Activated T-cell treated with anti-CD3 and anti-CD28 coated beads for 48 hours (primary cell): ENCODE measurements at places on chromosomes 13 and 19.
A peak's percentile ranks its signal among the peaks of the same experiment; 100 is the strongest.

DNA sequence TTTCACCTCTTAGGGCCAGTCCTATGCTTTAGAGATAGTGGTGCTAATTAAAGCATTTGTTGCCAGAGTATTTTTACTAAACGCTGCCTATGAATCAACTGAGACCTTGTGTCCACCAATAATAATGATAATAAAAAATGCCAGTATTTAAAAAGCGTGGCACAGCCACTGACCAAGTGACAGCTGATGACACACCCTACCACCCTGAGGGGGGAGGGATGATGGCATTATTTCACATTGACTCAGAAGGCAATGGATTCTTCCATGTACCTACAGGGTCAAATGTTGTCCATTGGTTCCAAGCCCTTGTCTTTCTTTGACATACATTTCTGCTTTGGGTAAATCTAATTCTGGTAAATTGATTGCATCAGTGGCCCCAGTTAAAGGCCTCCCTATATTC lies 384.4 kb downstream of the DLEU7 start:
- DNase-seq = no peak

DNA sequence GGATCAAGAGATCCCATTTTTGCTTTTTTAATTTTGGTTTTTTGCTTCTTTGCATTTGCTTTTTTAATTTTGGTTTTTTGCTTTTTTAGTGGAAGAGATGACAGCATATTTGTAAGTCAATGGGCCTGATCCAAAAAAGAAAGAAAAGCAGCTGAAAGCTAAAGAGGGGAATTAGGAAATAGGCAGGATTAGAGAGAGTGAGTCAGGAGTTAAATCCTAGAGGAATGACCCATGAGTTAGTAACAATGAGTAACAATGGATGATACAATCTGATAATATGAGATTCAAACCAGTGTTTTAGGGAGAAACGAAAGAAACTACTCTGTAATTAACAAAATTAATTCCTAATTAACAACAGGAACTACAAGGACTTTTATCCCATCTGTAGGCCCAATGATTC lies 111.2 kb upstream of the SGCG start:
- DNase-seq = no peak

DNA sequence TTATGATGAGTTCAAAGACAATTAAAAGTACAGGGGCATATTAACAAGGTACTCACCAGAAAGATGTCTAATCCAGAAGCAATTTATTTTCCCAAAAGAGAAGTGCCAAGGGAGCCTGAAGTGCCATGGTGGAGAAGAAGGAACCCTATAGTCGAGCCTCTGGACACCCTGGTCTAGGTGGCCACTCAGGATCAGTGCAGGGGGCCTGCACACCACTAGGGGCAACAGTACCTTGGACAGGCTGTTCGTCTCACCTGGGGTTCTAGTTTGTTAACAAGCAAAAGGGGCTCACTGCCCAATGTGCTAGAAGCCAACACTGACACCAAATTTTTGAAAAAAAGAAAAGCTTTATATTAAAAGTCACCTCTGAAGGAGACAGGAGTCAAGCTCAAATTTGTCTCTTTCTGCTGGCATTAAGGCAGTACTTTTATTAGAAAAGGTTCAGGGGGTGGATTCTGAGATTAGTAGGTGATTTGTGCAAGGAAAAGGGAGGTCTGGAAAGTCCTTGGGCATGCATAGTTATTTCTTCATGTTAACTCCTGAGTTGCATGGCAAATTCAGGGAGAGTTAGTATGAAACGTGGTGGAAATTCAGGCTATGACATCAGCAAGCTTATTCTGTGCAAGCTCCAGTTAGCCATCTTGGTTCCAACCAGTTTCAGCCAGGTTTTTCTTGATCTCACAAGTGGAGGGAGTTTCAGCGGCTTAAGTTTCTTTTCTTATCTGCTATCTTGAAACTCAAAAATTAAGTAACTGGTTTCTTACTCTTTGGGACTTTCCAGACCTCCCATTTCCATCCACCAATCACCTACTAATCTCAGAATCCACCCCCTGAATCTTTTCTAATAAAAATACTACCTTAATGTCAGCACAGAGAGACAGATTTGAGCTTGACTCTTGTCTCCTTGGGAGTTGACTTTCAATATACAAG lies 884 bp upstream of the CBY2 start:
- no peak for DNase-seq

DNA sequence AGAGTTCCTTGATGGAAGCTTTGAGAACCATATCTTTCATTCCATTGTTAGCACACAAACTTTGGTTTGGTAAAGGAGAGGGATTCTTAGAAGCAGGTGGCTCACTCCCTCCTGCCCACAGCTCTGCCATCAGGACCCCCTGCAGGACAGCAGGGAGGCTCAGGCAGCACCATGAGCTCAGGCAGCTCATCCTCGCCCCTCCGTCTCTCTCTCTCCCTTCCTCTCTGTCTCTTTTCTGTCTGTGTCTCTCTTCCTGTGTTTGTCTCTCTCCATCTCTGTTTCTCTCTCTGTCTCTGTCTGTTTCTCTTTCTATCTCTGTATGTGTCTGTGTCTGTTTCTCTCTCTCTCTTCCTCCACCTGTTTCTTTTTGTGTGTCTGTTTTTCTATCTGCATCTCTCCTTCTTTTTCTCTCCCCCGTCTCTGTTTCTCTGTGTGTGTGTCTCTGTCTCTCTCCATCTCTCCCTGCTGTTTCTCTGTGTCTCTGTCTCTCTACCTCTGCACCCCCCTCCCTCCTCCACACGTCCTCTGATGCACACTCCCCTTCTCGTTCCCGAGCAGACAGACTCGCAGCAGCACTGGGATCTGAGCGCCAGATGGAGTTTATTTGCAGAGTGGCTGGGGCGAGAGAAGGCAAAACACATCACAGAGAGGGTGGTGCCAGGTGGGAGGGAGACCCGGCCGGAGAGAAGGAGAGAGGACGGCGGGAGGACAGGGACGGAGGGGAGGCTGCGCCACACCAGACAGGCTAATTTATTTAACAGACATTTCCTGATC lies 8.7 kb downstream of the SBK2 start:
- no peak for DNase-seq

- no peak for DNase-seq
Observed at GRCh38 chr19:48686088-48686487, 9.7 kb upstream of the FUT2 start.

GRCh38 chr13:20363172-20363571 lies 131.1 kb upstream of the GJB6 start:
- DNase-seq = no peak

DNA sequence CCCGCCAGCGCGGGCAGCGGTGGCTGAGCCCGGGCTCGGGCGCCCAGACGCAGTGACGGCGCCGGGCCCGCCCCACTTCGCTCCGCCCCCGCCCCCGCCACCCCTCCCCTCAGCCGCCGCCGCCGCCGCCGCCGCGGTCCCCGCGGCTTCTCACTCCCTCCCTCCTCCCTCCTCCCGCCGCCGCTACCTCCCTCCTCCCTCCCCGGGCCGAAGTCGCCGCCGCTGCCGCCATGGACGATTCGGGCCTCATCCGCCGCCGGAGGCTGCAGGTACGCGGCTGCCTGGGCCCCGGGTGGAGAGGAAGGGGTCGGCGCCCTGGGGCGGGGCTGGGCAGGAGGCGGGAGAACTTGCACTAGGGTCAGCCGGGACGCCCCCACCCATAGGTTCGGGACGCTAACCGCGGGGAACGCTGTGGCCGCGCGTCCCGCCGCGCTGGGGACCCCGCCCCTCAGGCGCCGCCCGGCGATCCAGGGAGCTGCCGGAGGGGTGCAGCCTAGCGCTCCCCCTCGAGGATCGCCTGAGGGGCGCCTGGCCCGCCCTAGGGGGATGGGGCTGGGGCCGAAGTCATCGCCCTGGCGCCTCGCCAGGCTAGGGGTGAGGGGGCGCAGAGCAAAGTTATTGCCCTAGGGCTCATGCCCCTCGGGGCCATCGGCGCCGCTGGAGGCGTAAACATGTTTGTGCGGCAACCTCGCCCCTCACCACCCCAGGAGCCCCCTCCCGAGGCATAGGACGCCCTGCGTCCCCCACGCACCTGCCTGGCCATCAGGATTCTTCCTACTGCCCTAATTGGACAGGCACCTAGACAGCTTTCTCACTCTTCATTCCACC lies 427 bp downstream of the RTBDN start:
- peak; percentile 25 for DNase-seq

DNA sequence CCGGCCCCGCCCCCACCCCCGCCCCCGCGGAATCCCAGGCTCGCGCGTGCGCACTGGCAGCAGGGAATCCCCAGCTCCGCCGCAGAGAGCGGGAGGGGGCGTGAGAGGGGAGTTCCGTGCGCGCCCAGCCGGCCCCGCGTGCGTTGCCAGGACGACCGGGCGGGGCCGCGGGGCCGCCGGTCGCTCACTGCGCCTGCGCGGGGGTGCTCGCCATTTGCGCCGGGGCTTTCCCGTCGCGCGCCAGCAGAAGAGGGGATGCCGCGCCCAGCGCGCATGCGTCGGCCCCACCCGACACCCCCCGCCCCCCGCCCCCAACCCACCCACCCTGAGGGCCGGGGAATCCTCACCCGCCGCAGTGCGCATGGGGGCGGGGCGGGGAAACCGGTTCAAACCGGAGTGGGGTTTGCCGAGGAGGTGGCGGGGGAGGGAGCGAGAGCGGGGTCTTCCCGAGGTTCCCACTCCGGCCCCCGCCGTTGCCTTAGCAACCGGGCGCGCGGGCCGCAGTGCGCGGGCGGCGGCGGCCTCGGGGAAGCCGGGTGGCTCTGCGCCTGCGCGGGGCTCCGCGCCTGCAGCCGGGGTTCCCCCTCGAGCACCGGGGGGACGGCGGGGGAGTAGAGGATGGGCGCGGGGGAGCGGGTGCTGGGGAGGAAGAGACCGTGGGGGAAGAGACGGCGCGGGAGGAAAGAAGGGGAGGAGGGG lies 15.1 kb downstream of the CCDC124 start:
- DNase-seq = peak; percentile 98

DNA sequence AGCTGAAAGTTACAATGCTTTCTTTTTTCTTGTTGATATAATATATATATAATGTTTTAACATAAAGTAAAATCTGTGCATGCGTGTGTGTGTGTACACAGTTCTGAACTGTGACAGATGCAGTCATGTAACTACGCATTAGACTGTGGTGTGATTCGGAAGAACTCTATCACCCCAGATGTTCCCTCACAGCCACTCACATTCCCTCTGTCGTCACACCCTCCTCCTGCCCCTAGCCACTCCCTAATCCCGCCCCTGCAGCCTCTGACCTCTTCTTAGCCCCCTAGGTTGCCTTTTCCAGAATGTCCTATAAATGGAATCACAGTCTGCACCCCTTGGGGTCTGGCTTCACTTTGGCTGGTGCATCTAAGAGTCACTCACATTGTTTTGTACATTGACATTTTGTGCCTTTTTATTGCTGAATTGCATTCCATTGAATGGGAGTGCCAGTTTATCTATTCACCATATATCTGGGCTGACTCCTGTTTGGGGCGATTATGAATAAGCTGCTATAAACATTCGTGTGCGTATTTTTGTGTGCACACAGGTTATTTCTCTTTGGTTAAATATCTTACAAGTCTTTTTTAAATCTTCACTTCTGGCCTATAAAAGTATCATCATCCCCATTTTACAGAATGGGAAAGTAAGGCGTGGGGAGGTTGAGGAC lies 20.4 kb downstream of the DHRS12 start:
- DNase-seq = no peak

GRCh38 chr19:22901431-22902130 lies 69.5 kb downstream of the ZNF723 start:
- no peak for DNase-seq

DNA sequence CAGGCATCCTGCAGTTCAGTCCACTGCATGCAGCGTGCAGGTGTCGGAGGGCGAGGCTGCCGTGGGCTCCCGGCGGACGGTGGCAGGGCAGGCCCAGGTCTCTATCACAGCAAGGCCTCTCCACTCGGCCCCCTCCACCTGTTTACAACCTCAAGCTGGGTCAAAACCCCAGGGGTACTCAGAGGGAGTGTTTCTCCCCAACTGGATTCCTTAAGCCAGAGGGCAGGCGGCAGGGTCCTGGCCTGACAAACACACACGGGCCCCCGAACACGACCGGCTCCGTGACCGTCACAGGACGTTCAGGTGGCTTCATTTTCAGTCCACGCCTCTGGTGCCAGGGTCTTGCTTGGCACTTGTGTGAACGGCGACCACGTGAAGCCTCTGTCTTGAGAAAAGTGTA lies 23.5 kb downstream of the RASA3 start:
- no peak for DNase-seq

DNA sequence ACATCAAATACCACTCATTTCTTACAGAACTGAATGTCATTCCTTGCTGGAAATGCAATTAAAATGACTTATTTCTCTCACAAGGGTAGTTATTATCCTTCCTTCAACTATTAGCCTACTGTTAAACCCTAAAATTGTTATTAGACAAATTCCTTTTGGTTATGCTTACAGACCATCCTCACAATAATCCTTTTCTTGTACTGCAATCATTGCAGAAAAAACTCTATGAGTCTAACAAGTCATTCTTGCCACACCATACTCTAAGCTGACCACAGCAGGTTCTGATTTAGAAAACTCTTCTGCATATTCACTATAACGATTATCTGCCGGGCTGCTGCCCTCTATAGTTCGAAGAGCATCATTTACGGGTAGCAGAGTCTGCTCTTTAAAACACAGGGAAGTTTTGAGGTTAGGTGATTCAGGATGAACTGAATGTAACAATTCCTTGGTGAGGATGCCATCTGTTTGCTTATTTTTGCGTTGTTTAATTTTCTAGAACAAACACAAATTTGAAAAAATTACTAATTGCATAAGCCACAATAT lies 38.2 kb downstream of the MTMR6 start:
- DNase-seq = no peak

- DNase-seq = peak; percentile 45
Observed at GRCh38 chr13:75357576-75358289, 124.2 kb downstream of the TBC1D4 start.

GRCh38 chr13:37640499-37640898 lies 41.9 kb upstream of the POSTN start:
- DNase-seq = no peak

DNA sequence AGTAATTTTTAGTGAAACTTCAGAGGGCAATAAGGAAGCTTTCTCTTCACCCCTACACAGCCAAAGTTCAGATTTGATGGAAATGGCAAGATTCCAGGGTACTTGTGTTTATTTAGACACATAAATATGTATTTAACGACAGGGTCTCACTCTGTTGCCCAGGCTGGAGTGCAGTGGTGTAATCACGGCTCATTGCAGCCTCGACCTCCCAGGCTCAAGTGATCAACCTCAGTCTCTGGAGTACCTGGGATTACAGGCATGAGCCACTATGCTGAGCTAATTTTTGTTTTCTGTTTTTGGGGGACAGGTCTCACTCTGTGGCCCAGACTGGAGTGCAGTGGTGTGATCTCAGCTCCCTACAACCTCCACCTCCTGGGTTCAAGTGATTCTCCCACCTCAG lies 2.0 kb upstream of the SYCE2 start:
- DNase-seq = no peak

- DNase-seq = no peak
Observed at GRCh38 chr13:113528813-113529180, 38.3 kb upstream of the DCUN1D2 start.

DNA sequence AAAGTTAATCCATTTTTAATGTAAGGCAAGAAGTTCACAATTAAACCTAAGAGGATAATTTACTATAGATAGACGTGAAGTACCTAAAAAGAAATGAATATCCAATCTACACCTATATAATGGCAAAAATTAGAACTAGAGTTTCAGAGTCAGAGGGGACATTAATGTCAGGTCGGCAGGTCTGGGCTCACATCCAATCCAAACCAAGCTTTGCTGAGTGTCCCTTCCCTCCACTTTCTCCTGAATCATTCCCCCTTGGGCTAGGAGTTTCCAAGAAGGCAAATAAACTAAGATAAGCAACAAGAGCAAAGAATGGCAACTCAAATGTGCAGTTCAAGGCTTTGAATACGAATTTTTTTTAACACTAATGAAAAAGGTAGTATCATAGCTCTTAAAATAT lies 2.9 kb downstream of the FLT3 start:
- no peak for DNase-seq
